Upper lobe of right lung (tissue), 1 donor: ENCODE measurements at places on chromosomes 2 and 18.

DNA sequence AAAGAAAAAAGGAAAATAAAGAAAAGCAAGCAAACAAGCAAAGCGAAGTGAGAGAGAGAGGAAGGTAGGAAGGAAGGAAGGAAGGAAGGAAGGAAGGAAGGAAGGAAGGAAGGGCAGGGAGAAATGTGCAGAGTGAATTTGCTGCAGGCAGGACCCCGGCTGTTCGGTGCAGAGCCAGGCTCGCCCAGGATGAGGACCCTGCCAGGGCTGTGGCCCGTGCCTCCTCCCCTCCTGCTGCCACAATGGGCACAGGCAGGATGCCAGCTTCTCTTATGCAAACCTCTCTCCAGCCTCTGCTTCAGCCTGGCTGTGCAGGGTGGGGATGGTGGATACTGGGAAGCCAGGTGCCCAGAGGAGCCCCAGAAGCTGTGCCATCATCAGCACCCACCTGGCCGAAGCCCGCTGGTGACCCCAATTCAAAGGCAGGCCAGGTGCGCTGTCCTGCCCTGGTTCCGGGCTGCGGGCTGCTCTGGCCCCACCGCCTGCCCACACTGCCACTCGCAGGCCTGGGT is 3.2 kb downstream of the GPR17 start:
- H3K27me3 ChIP-seq: no peaks in the 10 kb centered on the region
- H3K27ac ChIP-seq: peak overlapping the region; percentile 47
- H3K36me3 ChIP-seq: no peaks in the 10 kb centered on the region
- no peak for DNase-seq
- no peak overlapping the region for H3K4me3 ChIP-seq

- no peaks in the 10 kb centered on the region for H3K36me3 ChIP-seq
- no peak overlapping the region for H3K4me3 ChIP-seq
- no peak overlapping the region for H3K27ac ChIP-seq
- H3K4me1 ChIP-seq: peaks cover 58% of the 10 kb centered on the region
Measured at GRCh38 chr2:42138163-42139015, 30.8 kb upstream of the EML4 start.

DNA sequence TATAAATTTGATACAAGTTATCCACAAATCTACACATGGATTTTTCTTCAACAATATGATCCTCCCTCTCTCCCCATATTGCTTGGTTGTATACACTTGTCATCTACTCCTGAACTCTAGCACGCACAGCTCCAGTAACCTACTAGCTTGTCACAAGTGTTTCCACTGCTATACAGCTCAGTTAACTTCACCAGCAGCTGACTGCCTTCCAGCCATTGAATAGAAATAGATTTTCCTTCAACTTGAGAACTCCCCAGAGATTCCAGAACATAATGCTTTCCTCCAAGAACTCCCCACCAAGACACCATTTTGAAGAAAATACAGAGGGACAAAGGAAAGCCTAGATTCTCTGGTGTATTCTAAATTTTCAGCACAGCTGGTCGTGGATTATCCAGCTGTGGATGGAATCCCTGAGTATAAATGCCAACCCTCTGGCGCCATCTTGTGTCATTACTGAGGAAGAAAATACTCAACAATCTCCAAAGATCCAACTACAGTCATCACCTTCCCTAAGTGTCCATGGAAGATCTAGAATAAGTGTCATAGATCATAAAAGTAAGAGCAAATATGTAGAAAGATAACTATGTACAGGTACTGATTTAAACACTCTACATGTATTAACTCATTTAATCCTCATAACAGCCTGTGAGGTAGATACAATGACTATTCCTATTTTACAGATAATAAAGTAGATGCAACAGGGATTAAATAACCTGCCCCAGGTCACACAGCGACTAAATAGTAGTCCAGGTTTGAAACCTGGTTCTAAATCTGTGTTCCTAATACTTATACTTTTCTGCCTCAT is 156.7 kb downstream of the ARHGAP28 start:
- no peak overlapping the region for H3K27ac ChIP-seq
- H3K4me3 ChIP-seq: no peak overlapping the region
- peaks cover 4% of the 10 kb centered on the region for H3K4me1 ChIP-seq
- H3K36me3 ChIP-seq: peaks cover 5% of the 10 kb centered on the region
- no peaks in the 10 kb centered on the region for H3K27me3 ChIP-seq

GRCh38 chr18:55124078-55124763 is 165.0 kb upstream of the CCDC68 start:
- no peaks in the 10 kb centered on the region for H3K27me3 ChIP-seq
- H3K4me1 ChIP-seq: no peaks in the 10 kb centered on the region
- no peaks in the 10 kb centered on the region for H3K36me3 ChIP-seq

GRCh38 chr2:233476651-233477547 is 89.7 kb downstream of the USP40 start:
- H3K27me3 ChIP-seq: no peaks in the 10 kb centered on the region
- no peak overlapping the region for H3K27ac ChIP-seq
- H3K36me3 ChIP-seq: peaks cover 15% of the 10 kb centered on the region
- DNase-seq: no peak
- peaks cover 8% of the 10 kb centered on the region for H3K4me1 ChIP-seq

GRCh38 chr2:106073678-106074406 is 120.3 kb downstream of the UXS1 start:
- no peak overlapping the region for H3K4me3 ChIP-seq
- no peaks in the 10 kb centered on the region for H3K36me3 ChIP-seq
- H3K4me1 ChIP-seq: no peaks in the 10 kb centered on the region
- DNase-seq: no peak
